ENCODE measurements at places on chromosomes 4 and X.

DNA sequence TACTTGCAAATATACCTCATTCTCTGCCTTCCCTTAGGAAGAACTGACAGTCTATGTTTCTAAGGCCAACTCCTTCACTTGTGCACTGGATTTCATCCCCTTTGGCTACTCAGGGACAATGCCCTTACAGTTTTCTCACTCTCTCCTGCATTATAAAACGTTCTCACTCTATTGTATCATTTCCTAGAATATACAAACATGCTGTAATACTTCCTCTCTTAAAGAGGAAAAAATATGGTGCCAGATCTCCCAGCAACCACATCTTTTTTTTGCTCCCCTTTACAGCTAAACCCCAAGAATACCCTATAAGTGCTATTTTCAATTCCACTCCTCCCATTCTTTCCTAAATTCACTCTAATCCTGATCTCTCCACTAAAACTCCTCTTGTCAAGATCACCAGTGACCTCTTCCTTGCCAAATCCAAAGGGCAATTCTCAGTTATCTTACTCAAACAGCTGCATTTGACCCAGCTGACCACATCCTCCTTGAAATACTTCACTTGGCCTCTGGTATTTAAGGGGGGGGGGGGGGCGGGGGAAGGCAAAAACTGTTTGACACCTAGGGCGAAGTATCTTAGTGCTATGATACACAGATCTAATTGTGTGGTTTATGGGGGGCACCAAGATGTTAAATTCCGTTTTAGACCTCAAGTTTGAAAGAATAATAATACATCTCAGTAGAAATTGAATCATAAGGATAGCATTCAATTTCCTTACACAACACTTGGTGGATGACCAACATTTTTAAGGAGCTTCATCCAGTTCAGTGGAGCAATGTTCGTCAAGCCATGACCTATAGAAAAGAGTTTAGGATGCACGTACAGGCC lies 1.6 kb downstream of the RCHY1 start:
- no peak for DNase-seq

DNA sequence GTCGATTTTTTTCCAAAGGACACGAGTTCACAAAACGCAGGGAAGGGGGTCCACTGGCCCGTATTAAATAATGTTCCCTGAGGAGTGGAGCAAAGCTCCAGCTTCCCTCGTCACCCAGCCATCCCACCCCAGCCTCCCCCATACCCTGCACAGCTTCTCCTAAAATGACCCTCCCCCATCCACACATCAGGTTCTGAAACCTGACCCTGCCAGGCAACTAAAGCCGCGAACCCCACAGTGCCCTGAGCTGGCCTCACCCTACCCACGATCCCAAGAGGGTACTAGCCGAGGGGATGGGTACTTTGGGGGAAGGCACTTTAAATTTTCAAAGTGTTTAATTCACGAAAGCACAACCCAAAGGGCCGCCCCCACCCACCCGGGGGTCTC lies 634 bp downstream of the APOO start:
- no peak for DNase-seq

GRCh38 chr4:156103311-156103710 lies 149.6 kb upstream of the CTSO start:
- DNase-seq = no peak

DNA sequence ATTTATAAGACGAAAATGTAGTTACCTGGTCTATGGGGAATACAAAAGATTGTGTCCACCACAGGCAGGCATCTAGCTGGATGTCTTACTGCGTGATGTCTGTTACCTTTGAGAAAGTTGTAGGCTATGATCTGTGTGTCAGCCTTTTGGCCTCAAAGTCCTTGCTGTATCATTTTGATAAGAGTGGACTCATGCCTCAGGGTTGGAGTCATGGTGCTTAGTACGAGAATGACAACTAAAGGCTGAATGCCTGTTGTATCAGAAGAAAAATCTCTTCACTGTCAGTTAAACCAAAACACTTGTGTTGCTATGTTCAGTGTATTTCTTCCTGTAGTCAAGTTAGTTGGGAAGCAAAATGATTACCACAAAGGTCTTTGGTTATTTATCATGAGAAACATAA lies 226.2 kb downstream of the ARHGAP10 start:
- no peak for DNase-seq

- no peak for DNase-seq
Observed at GRCh38 chr4:123937581-123937980, 541.0 kb downstream of the SPRY1 start.

DNA sequence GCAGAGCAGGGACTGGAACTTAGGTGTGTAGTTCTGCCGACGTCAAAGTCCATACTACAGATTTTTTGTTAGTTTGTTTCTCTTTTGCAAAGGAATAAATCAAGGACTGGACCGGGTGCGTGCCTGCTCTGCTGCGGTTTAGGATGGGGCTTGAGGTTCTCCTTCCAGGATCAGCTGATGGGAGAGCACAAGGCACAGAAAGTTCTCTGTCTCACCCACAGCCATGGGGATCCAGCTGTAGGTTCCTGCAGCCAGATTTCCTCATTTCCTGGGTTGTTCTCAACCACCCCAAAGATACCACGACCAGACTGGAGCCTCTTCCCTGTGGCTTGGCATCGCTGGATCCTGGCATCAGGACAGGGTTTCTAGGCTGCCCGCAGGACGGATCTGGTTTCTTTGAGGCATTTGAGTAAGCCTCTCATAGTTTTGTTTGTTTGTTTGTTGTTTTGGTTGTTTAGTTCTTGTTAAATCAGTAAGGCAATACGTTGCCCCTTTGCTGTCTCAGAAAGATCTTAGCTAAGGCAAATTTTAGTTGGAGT lies 789 bp upstream of the SRPX start:
- DNase-seq = no peak

- DNase-seq = no peak
Observed at GRCh38 chr4:661881-662761, 12.0 kb downstream of the ATP5ME start.

DNA sequence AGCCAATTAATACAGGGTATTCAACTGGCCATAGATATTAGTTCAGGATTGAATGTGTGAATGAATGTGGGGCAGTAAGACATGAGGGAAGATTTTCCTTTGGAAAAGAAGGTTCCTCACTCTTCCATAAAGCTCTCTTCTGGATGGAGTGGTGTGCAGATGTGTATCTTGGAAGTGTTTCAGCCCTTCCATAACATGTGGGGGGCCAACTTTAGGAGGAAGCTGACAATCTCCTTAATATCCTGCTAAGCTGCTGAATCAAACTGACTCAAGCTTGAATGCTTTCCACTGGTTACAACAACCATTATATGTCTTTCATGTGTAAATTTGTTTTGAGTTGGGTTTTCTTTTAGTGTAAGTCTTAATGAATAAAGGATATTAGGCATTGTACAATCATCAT lies 40.3 kb downstream of the FANCB start:
- DNase-seq = no peak

GRCh38 chr4:114519368-114519767 lies 79.2 kb upstream of the UGT8 start:
- DNase-seq = no peak

DNA sequence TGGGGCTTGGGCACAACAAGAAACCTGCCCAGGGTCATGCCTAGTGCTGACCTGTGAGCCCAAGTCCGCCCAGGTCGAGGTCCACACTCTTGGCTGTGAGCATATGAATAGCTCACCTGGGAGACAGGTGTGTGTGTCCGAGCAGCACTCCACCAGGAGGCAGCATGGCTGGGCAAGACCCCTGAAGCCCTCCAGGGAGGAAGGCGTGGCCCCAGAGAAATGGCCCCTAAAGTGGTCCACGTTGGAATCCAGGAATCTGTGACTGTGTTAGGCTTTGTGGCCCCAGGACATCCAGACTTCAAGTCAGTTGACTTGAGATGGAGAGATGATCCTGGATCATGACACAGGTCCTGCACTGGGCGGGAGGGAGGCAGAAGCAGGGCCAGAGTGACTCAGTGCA lies 138.8 kb downstream of the CPZ start:
- no peak for DNase-seq
